ENCODE measurements at places on chromosomes 2 and 18.

- no peak overlapping the region for H3K4me3 ChIP-seq
- H3K4me1 ChIP-seq = no peaks in the 10 kb centered on the region
- no peak overlapping the region for H3K27ac ChIP-seq
- H3K36me3 ChIP-seq = no peaks in the 10 kb centered on the region
Observed at GRCh38 chr2:16123856-16124780, 183.8 kb downstream of the MYCN start.

DNA sequence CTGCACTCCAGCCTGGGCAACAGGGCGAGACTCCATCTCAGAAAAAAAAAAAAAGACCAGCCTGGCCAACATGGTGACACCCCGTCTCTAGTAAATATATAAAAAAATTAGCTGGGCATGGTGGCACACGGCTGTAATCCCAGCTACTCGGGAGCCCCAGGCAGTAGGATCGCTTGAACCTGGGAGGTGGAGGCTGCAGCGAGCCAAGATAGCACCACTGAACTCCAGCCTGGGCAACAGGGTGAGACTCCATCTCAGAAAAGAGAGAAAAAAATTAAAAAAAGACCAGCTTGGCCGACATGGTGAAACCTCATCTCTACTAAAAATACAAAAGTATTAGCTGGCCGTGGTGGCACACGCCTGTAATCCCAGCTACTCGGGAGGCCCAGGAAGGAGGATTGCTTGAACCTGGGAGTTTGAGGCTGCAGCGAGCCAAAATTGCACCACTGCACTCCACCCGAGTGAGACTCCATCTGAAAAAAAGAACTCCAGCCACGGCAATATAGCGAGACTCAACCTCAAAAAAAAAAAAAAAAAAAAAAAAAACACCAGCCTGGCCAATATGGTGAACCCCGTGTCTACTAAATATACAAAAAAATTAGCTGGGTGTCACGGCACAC lies 346.1 kb upstream of the PLGLB2 start:
- H3K4me1 ChIP-seq = no peaks in the 10 kb centered on the region
- no peaks in the 10 kb centered on the region for H3K36me3 ChIP-seq
- no peak overlapping the region for H3K27ac ChIP-seq
- H3K27me3 ChIP-seq = no peaks in the 10 kb centered on the region

- H3K4me3 ChIP-seq = no peak overlapping the region
- no peak overlapping the region for H3K27ac ChIP-seq
- peaks cover 40% of the 10 kb centered on the region for H3K36me3 ChIP-seq
- H3K27me3 ChIP-seq = no peaks in the 10 kb centered on the region
- no peaks in the 10 kb centered on the region for H3K4me1 ChIP-seq
- DNase-seq = no peak
Observed at GRCh38 chr18:199768-200167, 41.4 kb downstream of the USP14 start.

DNA sequence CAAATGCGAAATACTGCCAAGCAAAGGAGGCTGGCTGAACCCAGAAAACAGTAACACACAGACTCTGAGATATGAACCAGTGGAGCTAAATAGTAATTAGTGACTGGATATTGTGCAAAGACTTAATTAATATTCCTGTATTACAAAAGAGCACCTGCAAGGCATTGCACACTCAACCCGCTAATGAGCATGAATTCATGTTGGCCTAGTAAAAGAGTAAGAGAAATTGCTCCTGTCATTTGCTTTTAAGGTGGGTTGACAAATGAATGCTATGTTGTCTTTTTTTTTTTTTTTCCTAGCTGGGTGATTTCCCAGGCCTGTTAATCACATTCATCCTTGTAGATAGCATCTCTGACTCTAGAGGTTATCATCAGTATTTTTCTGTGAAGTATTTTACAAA lies 87.0 kb upstream of the CERS6 start:
- no peak for DNase-seq
- H3K4me3 ChIP-seq = no peak overlapping the region
- no peaks in the 10 kb centered on the region for H3K4me1 ChIP-seq
- no peaks in the 10 kb centered on the region for H3K36me3 ChIP-seq

- no peak for DNase-seq
- H3K4me1 ChIP-seq = no peaks in the 10 kb centered on the region
- no peaks in the 10 kb centered on the region for H3K27me3 ChIP-seq
- no peak overlapping the region for H3K4me3 ChIP-seq
Observed at GRCh38 chr2:112591413-112591812, 7.0 kb downstream of the CHCHD5 start.

DNA sequence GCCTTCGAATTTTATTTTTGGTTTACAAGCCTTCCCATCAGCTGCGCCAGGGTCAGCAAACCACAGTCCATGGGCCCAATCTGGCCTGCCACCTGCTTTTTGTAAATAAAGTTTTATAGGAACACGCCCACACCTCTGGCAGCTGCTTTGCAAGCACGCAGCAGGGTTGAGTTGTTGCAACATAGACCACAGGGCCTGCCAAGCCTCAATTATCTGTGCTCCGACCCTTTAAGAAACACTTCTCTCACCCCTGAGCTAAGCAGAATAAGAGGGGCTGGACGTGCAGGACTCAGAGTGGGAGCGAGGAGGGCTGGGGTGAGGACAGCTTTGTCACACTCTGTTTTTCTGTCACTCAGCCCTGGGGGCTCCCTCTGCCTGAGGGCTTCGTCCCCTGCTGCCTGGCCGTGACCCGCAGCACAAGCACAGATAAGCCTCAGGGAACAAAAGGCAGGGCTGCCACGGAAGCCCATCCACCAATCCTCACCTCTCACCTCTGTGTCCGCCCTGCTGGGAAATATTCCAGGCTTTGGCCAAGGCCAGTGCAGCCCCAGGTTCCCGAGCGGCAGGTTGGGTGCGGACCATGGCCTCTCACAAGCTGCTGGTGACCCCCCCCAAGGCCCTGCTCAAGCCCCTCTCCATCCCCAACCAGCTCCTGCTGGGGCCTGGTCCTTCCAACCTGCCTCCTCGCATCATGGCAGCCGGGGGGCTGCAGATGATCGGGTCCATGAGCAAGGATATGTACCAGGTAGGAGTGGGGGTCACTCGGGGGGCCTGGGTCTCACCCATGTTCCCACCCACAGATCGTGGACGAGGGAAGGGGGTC lies at the start of gene AGXT:
Gene AGXT (plus strand): TSS at position 539 of the 823 bp plus-strand sequence. CDS start 42 bp downstream, at position 581.
- H3K36me3 ChIP-seq = no peaks in the 10 kb centered on the region
- no peak within 1 kb of the TSS for H3K27ac ChIP-seq
- H3K27me3 ChIP-seq = no peaks in the 10 kb centered on the region

DNA sequence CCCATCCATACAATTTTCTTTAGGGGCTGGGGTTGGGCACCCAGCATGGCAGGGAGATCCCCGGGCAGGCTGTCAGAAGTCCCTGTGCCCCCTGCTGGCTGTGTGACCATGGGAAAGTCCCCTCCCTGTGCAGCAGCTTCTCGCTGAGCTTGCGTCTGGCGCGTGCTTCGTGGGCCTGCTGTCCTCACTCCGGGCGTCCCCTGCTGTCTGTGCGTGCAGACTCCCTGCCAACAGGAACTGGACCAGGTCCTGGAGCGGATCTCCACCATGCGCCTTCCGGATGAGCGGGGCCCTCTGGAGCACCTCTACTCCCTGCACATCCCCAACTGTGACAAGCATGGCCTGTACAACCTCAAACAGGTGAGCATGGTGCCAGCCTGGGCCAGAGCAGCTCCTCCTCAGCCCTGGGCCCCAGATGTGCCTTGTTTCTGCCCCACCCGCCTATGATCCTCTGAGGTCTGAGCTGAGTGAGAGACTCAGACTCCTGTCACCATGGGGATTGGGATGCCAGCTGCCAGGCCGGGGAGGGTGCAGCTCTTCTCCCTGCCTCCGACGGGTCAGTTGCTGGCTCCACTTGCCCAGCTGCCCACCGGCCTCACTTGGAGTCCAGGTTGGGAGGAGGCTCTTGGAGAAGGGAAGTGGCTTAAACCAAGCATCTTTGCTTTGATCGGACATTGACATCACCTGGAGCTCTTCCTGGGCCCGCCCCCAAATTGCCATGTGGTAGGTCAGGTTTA lies 28.6 kb downstream of the IGFBP2 start:
- H3K4me3 ChIP-seq = no peak overlapping the region
- no peak for DNase-seq
- peaks cover 4% of the 10 kb centered on the region for H3K4me1 ChIP-seq
- no peak overlapping the region for H3K27ac ChIP-seq
- H3K27me3 ChIP-seq = no peaks in the 10 kb centered on the region

- peaks cover 3% of the 10 kb centered on the region for H3K27me3 ChIP-seq
- no peak overlapping the region for H3K27ac ChIP-seq
- no peak for DNase-seq
Observed at GRCh38 chr2:71451705-71452104, 1.7 kb upstream of the DYSF start.

- no peak overlapping the region for H3K27ac ChIP-seq
- peaks cover 5% of the 10 kb centered on the region for H3K4me1 ChIP-seq
- no peaks in the 10 kb centered on the region for H3K27me3 ChIP-seq
- peaks cover 3% of the 10 kb centered on the region for H3K36me3 ChIP-seq
Observed at GRCh38 chr2:171083451-171083850, 77.2 kb downstream of the TLK1 start.

DNA sequence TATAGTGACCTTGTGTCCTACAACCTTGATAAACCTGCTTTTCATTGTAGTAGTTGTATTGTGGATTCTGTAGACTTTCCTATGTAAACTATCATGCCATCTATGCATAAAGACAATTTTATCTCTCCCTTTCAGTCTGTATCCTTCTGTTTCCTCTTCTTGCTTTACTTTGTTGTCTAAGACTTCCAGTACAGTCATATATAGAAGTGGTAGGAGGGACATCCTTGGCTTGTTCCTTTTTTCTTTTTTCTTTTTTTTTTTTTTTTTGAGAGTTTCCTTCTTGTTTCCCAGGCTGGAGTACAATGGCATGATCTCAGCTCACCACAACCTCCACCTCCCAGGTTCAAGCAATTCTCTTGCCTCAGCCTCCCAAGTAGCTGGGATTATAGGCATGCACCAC lies 39.7 kb downstream of the UBE2F start:
- H3K4me1 ChIP-seq = peaks cover 16% of the 10 kb centered on the region
- H3K27me3 ChIP-seq = no peaks in the 10 kb centered on the region
- H3K27ac ChIP-seq = no peak overlapping the region
- no peak overlapping the region for H3K4me3 ChIP-seq
- H3K36me3 ChIP-seq = peaks cover 2% of the 10 kb centered on the region

GRCh38 chr2:162458240-162458639 lies 114.3 kb downstream of the GCA start:
- no peaks in the 10 kb centered on the region for H3K4me1 ChIP-seq
- no peak for DNase-seq
- H3K27ac ChIP-seq = no peak overlapping the region
- H3K36me3 ChIP-seq = no peaks in the 10 kb centered on the region

DNA sequence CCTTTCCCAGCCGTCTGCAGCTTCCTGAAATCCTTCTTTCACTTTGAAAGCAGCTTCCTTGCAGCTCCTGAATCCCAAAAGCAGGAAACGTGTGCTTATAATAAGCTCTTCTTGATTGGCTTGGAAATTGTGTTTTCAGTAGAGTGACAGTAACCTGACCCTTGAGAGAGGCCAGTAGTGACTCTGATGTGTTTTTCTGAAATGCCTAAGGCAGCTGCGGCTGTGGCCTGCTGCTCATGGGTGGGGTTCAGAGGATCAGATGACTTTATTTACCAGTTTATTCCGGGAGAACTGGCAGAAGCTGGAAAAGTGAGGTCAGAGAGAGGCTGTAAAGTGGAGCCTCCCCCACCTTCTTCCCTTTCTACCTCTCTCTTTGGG lies 31.9 kb upstream of the RPIA start:
- no peaks in the 10 kb centered on the region for H3K4me1 ChIP-seq
- H3K36me3 ChIP-seq = no peaks in the 10 kb centered on the region
- no peak overlapping the region for H3K27ac ChIP-seq
- no peaks in the 10 kb centered on the region for H3K27me3 ChIP-seq
- H3K4me3 ChIP-seq = no peak overlapping the region
- no peak for DNase-seq

DNA sequence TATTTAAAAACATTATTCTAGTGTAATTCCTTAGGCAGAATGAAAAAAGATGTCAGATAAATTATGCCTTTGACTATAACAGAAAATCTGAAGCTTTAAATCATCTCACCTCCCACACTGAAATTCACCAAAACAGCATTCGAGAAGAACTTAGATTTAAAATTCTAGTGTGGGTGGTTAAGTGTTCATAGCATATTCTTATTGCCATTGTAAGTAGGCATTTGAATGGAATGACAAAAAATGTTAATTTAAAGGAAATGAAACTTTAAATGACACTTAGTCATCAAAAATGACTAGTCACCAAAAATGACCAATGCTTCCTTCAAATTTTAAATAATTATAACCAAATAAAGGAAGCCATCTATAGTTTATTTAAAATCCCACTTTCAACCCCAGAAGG lies 7.0 kb upstream of the ZNF407 start:
- H3K27ac ChIP-seq = no peak overlapping the region
- peaks cover 5% of the 10 kb centered on the region for H3K36me3 ChIP-seq
- H3K27me3 ChIP-seq = no peaks in the 10 kb centered on the region
- no peak overlapping the region for H3K4me3 ChIP-seq

DNA sequence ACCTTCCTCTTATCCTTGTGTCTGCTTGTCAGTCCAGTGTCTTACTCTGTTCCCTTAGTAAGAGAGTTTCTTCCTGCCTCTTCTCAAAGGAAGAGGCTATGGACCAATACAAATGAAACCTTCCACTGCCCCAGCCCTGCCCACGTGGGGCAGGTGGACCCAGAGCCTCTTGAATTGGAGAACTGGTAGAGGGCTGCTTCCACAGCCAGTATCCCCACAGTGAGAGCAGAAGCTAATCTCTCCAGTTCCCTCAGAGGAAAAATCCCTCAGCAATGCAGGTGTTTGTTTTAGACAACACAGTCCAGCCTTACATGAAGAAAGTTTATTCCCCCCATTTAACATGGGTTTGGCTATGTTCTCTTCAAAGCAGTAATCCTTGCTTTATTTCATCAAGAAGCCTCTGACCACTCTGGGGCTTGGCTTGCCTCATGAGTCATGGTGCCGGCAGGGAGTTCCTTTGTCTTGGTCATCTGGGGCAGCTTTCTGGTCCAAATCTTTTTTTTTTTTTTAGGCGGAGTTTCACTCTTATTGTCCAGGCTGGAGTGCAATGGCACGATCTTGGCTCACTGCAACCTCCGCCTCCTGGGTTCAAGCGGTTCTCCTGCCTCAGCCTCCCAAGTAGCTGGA lies 6.5 kb upstream of the CYBRD1 start:
- DNase-seq = no peak
- H3K27ac ChIP-seq = no peak overlapping the region
- no peaks in the 10 kb centered on the region for H3K36me3 ChIP-seq
- H3K4me1 ChIP-seq = peaks cover 28% of the 10 kb centered on the region
- H3K27me3 ChIP-seq = no peaks in the 10 kb centered on the region

DNA sequence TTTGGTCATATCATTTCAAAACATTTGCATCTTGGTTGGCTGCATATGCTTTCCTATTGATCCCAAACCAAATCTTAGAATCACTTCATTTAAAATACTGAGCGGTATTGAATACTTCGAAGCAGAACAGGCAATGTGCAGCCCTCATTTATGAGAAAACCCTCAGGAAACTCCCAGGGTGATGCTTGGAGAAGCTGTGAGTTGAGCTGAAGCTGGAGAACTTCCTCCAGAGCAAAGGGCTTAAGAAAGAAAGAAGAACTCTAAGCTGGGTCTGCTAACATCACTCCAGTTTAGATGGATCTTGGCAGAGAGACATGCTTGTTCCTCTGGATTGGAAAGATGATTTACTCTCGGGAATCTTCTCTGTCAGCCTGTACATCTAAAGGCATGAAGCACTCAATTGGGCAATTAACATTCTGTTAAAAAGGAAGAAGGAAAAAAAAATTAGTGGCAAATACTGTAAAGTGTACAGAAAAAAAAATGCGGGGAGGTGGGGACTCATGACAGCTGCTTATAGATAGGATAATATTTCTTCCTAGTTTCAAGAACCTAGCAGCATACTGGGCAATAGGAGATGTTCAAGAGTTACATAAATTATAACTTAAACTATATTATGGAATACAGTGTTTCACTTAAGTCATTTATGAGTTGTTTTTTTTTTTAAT lies 49.5 kb downstream of the ATIC start:
- H3K4me3 ChIP-seq = no peak overlapping the region
- no peaks in the 10 kb centered on the region for H3K4me1 ChIP-seq
- no peak overlapping the region for H3K27ac ChIP-seq
- DNase-seq = no peak
- H3K27me3 ChIP-seq = no peaks in the 10 kb centered on the region
